Stimulated activated naive B cell treated with anti-CD40 and anti-IgM and Interleukin-4, amounts not matched to agents 10 μg/mL and 1 μg/mL and 100 μg/mL, for 72 hours (primary cell): ENCODE measurements at places on chromosomes 2 and 18.

DNA sequence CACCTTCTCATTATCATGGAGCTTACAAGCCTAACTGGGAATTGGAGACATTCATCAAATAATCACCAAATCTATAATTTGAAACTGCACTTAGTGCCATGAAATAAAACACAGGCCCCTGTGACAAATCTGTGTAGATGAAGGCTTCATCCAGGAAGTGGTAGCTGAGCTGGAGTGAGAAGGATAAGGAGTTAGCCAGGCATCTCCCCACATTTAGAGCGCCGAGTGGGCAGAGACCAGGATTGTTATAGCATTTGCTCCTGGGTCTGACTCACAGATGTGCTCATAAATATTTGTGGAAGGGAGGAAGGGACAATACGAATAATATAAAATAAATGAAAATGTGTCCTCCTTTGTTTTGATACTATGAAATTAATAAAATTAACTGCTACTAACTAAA, 2.5 kb upstream of the MAT2A start:
- H3K27ac ChIP-seq, result no peak overlapping the region
- no peaks in the 10 kb centered on the region for H3K27me3 ChIP-seq
- H3K4me1 ChIP-seq, result peaks cover 18% of the 10 kb centered on the region

DNA sequence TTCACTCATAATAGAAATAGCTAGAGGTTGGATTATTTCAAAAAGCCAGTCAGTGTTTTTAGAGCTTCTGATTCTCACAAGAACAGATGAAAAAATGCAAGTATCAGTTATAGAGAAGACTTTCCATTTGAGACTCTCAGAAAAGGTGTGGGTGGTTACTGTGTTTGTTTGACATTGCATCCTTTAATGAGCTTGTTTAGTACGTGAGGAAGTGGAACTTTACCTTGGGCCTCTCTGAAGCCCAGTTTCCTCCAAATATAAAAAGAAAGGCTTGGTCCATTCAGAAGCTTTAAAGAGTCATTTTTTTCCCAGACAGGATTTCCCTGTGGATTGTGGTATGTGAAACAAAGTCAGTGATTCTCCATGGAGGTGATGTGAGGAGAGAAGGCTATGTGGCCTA, 89.9 kb upstream of the RANBP2 start:
- peak overlapping the region; percentile 25 for H3K4me3 ChIP-seq
- H3K27me3 ChIP-seq, result no peaks in the 10 kb centered on the region
- peaks cover 61% of the 10 kb centered on the region for H3K4me1 ChIP-seq

DNA sequence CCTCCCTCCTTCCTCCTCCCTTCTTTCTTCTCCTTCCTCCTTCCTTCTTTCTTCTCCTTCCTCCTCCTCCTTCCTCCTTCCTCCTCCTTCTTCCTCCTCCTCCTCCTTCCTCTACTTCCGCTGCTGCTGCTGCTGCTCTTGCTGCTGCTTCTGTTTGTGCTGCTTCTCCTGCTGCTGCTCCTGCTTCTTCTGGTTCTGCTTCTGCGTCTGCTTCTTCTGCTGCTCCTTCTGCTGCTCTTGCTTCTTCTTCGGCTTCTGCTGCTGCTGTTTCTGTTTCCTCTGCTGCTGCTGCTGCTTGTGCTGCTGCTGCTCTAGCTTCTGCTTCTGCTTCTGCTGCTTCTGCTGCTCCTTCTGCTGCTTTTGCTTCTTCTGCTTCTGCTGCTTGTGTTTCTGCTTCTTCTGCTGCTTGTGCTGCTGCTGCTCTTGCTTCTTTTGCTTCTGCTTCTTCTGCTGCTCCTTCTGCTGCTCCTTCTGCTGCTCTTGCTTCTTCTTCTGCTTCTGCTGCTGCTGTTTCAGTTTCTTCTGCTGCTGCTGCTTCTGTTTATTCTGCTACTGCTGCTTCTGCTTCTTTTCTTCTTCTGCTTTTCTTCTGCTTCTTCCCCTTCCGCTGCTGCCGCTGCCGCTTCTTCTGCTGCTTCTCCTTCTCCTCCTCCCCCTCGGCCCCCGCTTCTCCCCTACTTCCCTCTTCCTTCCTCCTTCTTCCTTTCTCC, 8.6 kb downstream of the SNRNP27 start:
- peaks cover 24% of the 10 kb centered on the region for H3K4me1 ChIP-seq
- peak overlapping the region; percentile 97 for H3K27ac ChIP-seq
- H3K27me3 ChIP-seq, result no peaks in the 10 kb centered on the region
- DNase-seq, result no peak
- peak overlapping the region; percentile 82 for H3K4me3 ChIP-seq

- no peaks in the 10 kb centered on the region for H3K4me1 ChIP-seq
- H3K36me3 ChIP-seq, result no peaks in the 10 kb centered on the region
- H3K4me3 ChIP-seq, result no peak overlapping the region
Observed at GRCh38 chr2:150166313-150167051, 321.0 kb downstream of the RND3 start.

DNA sequence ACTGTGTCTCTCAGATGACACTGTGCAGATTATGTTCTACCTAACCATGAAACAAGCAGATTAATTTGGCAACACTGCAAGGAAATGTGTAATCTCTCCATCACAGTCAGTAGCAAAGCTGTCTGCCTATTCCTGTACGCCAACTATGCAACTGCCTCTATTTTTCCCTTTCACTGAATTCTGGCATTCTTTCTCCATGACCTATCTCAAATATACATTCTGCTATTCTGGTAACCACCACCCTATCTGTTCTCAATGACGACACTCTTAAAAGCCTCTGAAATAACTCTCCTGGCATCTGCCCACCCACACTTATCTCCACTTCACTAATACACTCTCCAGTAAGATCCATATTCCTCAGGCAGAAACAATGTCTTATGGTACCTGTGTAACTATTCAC, 78.7 kb downstream of the ABCA12 start:
- DNase-seq, result no peak
- H3K27me3 ChIP-seq, result no peaks in the 10 kb centered on the region
- no peak overlapping the region for H3K27ac ChIP-seq
- H3K36me3 ChIP-seq, result no peaks in the 10 kb centered on the region

DNA sequence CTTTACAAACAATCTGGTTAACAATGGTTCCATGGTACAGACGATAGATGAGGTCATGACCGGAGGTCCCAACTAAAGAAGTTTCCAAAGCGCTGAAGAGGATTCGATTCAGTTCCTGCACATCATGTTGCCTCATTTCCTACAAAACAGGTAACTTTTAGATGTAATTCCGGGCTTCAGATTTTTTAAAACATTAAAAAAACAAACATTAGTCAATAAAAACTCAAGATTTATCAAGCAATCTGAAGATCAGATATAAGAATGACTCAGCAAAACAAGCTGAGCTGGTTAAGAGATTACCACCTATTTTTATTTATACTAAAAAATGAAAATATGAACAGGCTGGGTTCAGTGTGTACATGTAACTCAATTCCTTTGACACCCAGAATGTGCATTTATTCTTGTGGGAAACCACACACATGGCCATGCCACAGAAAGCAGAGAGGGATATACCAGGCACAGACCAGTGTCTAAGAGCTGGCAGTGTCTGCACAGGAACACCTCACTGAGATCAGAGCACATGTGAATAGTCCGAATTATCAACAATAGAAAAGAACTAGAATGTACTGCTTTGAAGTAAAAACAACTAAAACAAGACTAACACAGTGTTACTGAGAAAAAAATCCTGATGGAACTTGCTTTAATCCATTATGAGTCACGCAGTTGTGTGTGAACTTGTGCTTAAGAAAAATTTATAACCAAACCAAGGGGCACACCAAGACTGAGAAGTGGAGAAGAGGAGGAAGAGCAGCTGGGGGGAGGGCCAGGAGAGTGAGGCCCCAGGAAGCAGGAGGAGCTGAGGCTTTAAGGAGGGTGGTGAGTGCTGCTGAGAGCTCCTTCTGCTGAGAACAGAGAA, 9.5 kb downstream of the USP40 start:
- H3K4me3 ChIP-seq, result no peak overlapping the region
- no peaks in the 10 kb centered on the region for H3K27me3 ChIP-seq

GRCh38 chr2:152028182-152028862, 70.5 kb downstream of the CACNB4 start:
- no peak for DNase-seq
- peaks cover 9% of the 10 kb centered on the region for H3K27me3 ChIP-seq
- no peak overlapping the region for H3K4me3 ChIP-seq
- peaks cover 22% of the 10 kb centered on the region for H3K4me1 ChIP-seq
- H3K27ac ChIP-seq, result no peak overlapping the region
- H3K36me3 ChIP-seq, result peaks cover 3% of the 10 kb centered on the region

DNA sequence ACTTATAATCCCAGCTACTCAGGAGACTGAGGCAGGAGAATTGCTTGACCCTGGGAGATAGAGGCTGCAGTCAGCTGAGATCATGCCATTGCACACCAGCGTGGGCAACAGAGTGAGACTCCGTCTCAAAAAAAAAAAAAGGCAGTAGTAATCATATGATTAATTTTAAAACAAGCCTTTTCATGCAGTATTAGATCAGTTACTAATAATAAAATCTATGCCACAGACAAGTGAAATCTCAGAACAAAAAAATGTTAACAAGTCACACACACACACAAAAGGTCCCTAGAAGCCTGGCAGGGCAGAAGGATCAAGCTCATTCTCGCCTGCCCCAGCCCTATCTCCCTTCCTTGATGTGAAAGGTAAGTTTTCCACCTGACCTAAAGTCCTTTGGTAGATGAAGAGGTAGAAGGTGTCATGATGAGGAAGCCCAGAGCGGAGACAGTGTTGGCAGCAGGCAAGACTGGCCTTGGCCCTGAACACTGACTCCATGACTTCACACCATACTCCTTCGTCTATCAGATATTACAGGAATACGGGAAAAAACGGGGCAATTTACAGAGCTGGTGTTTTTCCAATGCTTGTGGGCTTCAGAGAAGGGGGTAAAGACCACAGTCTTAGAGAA, 10.6 kb downstream of the KDSR start:
- no peaks in the 10 kb centered on the region for H3K27me3 ChIP-seq
- H3K4me3 ChIP-seq, result no peak overlapping the region
- peaks cover 27% of the 10 kb centered on the region for H3K36me3 ChIP-seq
- no peak overlapping the region for H3K27ac ChIP-seq
- no peak for DNase-seq
- H3K4me1 ChIP-seq, result no peaks in the 10 kb centered on the region

- no peaks in the 10 kb centered on the region for H3K27me3 ChIP-seq
- peak overlapping the region; percentile 94 for H3K4me3 ChIP-seq
- H3K4me1 ChIP-seq, result peaks cover 77% of the 10 kb centered on the region
Observed at GRCh38 chr2:27072920-27073319, 1.5 kb upstream of the OST4 start.

DNA sequence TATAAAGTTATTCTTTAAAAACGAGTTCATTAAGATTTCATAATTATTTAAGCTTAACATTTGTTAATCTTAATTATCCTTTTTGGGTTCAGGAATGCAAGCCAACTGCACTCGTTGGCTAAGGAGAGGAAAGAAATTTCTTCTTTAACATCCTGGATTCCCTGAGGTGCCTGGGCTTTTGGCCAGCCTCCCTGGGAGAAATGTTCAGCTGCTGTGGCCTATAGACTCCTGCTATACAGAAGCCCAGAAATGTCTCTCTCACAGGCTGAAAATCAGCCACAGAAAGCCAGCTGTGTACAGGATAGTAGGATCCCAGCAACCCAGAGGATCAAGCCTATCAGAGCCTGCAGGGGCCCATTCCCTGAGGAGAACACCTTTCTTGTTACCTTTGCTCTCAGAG, 430.3 kb downstream of the XIRP2 start:
- H3K27ac ChIP-seq, result no peak overlapping the region
- no peaks in the 10 kb centered on the region for H3K4me1 ChIP-seq
- H3K36me3 ChIP-seq, result no peaks in the 10 kb centered on the region
- DNase-seq, result no peak

- H3K27me3 ChIP-seq, result peaks cover 41% of the 10 kb centered on the region
- H3K4me1 ChIP-seq, result peaks cover 4% of the 10 kb centered on the region
- DNase-seq, result no peak
- H3K36me3 ChIP-seq, result no peaks in the 10 kb centered on the region
Observed at GRCh38 chr2:1856922-1857321, 112.6 kb upstream of the PXDN start.

GRCh38 chr2:148896136-148896535, 21.1 kb downstream of the KIF5C start:
- no peaks in the 10 kb centered on the region for H3K36me3 ChIP-seq
- DNase-seq, result no peak
- no peak overlapping the region for H3K27ac ChIP-seq
- peaks cover 19% of the 10 kb centered on the region for H3K27me3 ChIP-seq

GRCh38 chr2:127330753-127331152, 36.8 kb upstream of the ERCC3 start:
- DNase-seq, result no peak
- H3K36me3 ChIP-seq, result peaks cover 26% of the 10 kb centered on the region
- H3K27me3 ChIP-seq, result no peaks in the 10 kb centered on the region
- no peak overlapping the region for H3K4me3 ChIP-seq
- H3K4me1 ChIP-seq, result no peaks in the 10 kb centered on the region

DNA sequence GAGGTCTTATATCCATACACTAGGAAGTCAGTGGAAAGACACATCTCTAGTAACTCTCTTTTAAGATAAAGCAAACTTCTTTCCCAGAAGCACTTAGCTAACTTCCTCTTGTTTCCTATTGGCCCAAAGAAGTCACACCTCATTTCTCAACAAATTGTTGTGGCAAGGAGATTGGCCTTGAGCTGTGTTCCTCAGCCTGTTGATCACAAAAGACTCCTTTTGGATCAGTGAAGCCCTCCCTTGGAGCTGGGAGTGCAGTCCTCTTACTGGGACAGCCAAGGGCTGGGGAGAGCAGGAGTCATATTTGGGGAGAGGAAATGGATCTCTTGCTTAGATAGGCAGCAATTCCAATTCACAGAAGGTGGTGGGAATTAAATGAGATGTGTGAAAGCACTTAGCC, 51.2 kb upstream of the DAPL1 start:
- H3K36me3 ChIP-seq, result no peaks in the 10 kb centered on the region
- peaks cover 18% of the 10 kb centered on the region for H3K27me3 ChIP-seq
- peaks cover 7% of the 10 kb centered on the region for H3K4me1 ChIP-seq
- no peak for DNase-seq
- H3K4me3 ChIP-seq, result no peak overlapping the region

DNA sequence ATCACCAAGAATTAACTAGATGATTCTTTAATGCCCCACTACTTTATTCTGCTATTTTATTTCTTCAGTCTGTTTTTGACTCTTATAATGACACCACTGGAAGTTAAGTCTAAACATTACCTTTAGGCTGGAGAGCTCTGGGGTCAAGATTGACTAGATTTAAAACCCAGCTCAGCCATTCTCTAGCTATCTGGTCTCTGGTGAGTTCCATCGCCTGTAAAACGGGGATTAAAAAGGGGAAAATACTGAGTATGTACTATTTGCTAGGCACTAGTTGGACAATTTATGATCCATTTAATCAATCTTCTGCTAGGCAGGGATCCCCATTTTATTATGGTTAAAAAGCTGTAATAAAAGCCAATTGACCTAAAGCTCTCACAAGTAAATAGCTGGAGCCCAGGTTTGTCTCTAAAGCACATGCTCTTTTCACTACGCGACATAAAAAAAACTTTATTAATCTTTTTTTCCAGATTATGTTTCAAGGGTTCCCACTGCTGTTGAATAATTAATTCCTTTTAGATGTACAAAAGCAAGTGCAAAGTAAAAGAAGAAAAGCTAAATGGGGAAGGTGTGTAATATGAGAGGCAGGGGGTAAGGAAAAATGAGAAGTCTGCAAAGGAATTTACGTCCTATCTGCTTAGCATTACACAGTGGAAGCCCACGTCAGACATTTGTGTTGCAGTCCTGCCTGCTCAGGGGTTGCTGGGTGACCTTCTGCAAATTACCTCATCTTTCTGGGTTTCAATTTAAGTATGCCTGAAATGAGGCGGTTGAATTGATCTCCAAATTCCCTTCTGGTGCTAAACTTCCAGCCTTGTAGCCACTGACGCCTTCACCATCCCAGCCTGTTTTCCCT, 918 bp upstream of the NABP1 start:
- peak; percentile 53 for DNase-seq
- peak overlapping the region; percentile 100 for H3K27ac ChIP-seq
- peaks cover 21% of the 10 kb centered on the region for H3K36me3 ChIP-seq
- peaks cover 39% of the 10 kb centered on the region for H3K4me1 ChIP-seq
- H3K4me3 ChIP-seq, result peak overlapping the region; percentile 98
